ENCODE measurements at places on chromosomes 4 and X.
A peak's percentile ranks its signal among the peaks of the same experiment; 100 is the strongest.

DNA sequence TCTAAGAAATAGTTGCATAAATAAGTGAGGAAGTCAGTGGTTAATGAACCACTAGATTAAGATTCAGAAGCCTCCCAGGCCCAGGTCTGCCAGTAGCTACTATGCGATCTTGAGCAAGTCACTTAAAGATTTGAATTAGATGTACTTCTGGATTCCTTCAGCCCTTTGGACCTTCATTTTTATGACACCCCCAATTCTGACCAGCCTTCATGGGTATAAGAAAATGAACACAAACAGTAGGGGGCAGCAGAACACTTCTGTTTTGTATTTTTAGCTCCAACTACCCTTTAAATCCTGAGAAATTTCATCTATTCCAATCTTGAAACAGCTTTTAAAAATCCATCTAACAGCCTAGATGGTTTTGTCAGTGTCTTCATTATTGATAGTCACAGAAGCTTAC is 19.0 kb downstream of the TMEM47 start:
- DNase-seq, result no peak

DNA sequence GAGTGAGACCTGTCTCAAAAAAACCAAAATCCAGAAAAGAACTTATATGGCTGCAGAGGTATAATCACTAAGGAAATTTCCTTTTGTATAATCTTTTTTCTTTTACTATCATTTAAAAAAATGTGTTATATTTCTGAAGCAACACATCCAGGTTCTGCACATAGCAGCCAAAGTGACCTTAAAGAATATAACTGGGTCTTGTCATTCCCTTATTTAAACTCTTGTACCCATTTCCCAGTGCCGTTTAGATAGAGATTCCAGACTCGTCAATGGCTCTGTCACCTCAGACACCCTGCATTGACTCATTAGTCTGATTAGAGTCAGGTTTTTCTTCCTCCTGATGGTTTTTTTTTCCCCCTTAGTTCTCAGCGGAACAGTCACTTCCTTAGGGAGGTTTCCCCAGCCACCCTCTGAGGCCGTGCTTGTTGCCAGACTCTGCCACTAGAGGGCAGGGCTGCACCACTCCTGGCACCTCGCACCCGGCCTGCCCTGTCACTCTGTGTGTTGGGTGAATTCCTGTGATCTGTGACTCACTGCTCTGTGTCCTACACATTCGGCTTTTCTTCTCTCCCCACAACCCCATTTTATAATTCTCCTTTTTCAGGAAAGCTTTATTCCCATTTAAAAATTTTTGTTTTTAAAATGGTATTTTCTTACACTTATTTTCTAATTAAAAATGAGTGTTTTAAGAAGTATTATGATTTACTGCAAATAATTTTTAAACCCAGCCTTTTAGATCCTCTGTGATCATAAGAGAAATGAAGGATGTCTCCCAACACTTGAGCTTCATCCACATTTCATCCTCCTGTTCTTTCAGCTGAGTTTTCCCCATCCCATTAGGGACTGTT is 32.1 kb downstream of the HTT start:
- DNase-seq, result no peak

GRCh38 chr4:81427344-81427821 is 44.3 kb downstream of the RASGEF1B start:
- no peak for DNase-seq

GRCh38 chr4:101660607-101661006 is 129.9 kb upstream of the BANK1 start:
- no peak for DNase-seq

- DNase-seq, result no peak
Measured at GRCh38 chr4:59161249-59161648, 2038.9 kb upstream of the ADGRL3 start.

DNA sequence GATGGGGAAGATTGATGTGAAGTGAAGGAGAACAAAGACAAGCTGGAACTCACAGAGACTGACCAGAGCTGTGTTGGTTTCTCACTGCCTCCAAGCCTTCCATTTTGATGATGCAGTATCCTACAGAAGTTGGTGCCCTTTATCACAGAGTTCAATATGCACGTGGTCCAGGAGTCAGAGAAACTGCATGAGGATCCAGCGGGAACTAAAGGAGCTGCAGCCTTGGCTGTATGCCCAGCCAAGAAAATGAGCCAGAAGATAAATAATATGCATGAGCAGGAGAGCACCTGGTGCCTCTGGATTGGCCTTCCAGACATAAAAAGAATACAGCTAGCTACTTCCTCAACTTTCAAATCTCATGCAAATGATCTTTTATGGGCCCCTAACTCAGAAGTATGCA is 44.3 kb upstream of the DCLK2 start:
- no peak for DNase-seq

DNA sequence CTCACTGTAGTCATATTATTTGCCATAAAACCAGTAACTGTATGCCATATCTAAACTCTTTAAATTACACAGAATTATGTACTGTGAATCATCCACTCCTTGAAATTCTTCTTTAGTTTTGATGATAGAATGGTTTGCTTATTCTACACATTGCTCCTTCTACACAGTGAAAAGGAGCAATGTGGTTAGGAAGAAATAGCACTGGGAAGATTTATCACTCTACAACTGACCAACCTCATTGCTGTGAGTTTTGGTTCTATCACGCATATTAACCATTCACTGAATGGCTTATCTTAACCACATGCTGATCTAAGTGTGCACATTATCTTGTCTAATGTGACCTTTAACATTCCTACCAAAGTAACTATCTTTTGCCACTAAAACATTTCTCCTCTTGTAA is 415.7 kb upstream of the NDST4 start:
- DNase-seq, result no peak

DNA sequence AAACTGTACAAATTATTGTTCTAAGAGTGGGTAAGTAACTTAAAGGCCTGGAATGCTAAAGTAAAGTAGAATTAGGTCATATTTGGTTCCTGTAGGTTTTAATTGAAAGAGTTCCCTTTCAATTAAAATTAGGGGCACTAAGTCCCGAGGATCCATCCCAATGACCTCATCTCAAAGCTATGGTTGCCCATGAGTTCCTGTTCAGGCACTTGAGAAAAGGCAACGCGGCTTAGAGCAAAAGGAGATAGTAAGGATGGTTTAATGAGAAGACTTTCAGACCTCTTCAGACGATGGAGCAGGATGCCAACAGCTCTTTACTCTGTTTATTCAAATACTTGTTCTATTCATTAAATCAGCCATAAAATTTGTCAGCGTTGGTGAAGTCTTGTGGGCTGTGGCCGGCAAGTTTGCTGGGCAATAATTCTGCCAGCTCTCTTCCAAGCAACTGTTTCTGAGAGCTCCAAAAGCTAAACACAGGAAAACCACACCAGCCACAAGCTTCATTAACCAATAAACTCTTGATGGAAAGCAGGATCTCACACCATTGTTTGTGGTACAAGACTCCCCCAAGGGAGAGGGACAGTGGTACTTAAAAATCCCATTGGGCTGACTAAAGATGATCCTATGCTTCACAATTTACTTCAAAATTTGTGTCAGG is 167.4 kb downstream of the COL4A6 start:
- DNase-seq, result no peak

- DNase-seq, result no peak
Measured at GRCh38 chr4:91826186-91826585, 477.6 kb upstream of the GRID2 start.

GRCh38 chrX:111652719-111653118 is 28.3 kb upstream of the ALG13 start:
- DNase-seq, result no peak

GRCh38 chr4:129335276-129335675 is 239.3 kb downstream of the C4orf33 start:
- DNase-seq, result no peak

- DNase-seq, result no peak
Measured at GRCh38 chr4:32775049-32775448, 2054.9 kb downstream of the PCDH7 start.

DNA sequence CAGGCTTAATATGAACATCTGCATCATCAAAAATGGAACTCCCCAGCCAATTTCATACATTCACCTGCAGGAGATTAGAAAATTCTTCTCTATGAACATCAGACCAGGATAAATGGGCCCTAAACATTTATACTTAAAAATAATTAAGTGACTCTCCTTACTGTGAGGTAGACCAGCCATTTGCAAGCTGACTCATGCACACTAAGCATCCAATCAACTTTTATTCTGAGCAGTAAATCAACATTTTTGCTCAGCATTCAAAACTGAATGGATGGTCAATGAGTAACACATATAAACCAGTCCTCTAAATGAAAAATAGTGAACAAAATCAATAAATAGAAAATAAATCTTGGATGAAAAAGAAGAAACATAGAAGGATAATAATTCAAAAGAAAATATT is 19.9 kb upstream of the PCDH10 start:
- DNase-seq, result no peak

- DNase-seq, result peak; percentile 10
Measured at GRCh38 chrX:49155900-49156837, 6.4 kb upstream of the MAGIX start.
